ENCODE measurements at places on chromosomes 2 and 18.

GRCh38 chr2:231612109-231612455 is 19.4 kb downstream of the TEX44 start:
- no peak for DNase-seq

DNA sequence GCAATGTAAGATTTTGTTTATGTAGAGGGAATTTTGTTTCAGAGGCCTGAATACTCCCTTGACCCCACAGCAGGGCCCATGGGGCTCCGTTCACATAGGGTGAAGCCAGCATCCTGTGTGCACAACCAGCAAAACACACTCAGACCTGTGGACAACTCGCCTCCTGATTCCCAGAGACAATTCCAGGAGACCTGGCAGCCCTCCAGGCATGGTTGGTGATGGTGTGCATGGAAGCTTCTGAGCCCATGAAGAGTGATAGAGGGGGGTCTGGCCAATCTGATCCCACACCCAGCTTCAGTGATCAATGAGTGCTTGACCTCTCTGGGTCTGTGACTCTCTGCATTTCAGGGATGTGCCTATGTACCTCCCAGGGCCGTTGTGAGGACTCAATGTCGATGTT is 91.0 kb upstream of the RAB6C start:
- no peak for DNase-seq

- no peak for DNase-seq
These were observed 573.3 kb downstream of the LRP1B start for GRCh38 chr2:141557329-141558095.

- DNase-seq: no peak
These were observed 115.1 kb upstream of the ZBTB14 start for GRCh38 chr18:5410582-5410981.

- no peak for DNase-seq
These were observed 69.7 kb downstream of the RPRM start for GRCh38 chr2:153408710-153409385.

DNA sequence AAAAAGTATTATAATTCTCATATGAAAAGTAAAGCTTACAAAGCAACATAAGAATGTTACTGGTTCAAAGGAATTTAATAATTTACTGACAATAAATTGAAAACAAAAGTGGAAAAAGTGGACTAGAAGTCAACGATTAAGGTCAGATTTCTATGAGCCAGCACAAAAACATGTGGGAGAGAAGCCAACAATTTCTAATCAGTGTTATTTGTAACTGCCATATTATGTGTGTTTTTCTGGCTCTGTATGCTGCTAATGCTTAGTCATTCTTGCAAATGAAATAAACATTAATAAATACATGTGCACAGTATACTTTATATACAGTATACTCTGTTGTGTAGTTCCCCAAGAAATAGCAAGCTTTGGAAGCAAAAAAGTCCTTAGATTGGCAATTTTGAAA is 301.3 kb upstream of the RGPD4 start:
- DNase-seq: no peak

GRCh38 chr2:192030289-192030688 is 164.4 kb downstream of the TMEFF2 start:
- no peak for DNase-seq

DNA sequence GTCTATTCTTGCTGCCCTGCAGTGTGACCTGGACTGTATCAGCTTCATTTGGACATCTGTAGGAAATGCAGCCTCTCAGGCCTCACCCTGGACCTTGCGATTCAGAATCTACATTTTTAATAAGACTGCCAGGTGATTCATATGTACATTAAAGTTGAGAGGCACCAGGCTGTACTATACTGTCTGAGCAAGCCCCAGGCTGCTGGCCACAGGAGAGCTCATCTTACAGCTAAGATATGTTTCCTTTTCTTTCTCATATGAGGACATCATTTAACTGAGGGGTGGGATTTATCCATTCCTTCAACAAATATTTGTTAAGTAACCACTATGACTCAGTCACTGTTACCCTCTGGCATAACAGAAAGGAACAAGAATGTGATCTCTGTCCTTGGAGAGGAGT is 78.2 kb upstream of the GCFC2 start:
- DNase-seq: no peak

DNA sequence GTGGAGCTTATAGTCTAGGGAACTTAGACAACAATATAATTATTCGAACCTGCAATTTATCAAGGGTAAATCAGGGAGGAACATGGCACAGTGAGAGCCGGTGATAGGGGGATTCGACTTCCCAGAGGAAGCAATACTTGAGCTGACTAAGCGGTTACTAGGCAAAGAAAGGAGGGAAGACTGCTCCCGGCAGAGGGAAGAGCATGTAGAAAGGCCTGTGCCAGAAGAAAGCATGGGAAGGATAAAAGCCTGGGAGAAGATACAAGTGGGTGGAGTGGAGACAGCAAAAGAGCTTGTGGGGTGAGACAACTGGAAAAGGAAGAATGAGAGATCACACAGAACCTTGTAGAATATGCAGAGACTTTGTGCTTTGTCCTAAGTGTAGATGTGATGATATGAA is 93.3 kb downstream of the MARCHF4 start:
- DNase-seq: no peak

- DNase-seq: no peak
These were observed 1150.8 kb upstream of the FANCL start for GRCh38 chr2:59391896-59392295.

DNA sequence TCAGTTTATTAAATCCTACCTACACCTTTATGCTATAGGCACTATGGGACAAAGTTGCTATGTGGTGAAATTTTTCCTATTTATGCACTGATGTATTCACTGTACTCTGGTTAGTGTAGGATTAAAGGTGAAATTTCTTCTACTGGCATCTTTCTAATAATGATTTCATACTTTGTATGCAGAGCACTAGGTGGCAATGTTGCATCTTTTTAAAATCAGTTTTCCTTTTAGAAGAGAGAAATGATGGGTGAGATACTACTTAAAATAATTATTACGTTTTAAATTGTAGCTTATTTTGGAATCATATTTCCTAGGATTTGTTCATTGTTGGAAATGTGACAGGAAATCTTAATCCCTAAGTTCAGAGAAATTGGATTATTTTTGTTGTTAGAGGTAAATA is 150.9 kb downstream of the CD8B2 start:
- DNase-seq: no peak

DNA sequence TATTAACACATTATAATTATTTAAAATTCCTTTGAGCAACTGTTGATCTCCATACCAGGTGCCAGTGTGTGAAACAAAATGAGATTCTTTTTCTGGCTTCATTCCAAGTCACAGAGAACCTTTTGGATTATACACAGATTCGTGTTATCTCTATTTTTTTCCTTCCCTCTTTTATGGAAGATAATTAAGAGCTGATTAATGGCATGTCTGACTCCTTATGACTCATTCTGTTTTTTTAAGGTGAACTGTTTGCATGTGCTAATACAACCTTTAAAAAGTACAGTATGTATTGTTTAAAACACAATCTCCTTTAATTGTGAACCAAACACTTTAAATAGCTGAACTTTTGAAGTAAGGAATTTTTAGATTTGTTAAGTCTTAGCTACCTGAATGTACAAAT is 39.3 kb downstream of the PELI1 start:
- DNase-seq: no peak

- no peak for DNase-seq
These were observed 145.9 kb downstream of the TNS1 start for GRCh38 chr2:217856871-217857270.

GRCh38 chr2:81644189-81644588 is 1339.6 kb upstream of the LRRTM1 start:
- DNase-seq: no peak

DNA sequence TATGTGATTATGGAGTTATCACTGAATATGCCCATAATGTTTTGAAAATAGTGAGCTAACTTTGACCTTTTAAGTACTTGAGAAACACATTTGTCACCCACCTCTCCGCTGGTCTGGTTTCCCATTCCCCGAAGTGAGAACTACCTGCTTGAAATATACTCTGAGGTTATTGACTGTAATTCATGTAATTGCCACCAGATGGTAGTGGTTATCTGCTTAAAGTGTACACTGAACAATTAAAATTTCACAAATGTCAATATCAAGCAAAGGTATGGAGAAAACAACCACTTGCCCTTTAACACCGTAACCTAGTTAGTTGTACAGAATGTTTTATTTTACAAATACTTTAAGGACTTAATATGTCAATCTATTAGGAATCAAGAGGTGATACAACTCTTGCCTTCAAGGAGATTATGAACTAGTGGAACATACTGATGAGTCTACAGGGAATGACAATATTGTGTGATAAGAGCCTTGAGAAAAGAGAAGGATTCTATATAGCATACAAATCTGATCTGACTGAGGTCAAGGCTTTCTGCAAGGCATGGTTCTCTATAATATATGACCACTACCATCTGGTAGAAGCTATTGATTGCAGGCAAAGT is 316.8 kb upstream of the KCNH7 start:
- DNase-seq: no peak

DNA sequence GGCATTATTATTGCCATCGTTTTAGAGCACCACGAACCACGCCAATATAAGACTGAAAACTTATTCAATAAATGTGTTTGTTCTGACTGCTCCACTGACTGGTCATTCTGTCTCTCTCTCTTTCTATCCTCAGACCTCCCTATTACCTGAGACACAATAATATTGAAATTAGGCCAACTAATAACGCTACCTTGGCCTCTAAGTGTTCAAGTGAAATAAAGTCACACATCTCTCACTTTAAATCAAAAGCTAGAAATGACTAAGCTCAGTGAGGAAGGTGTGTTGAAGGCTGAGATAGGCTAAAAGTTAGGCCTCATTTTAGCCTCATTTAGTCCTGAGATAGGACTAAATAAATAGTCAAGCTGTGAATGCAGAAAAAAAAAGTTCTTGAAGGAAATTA is 38.8 kb downstream of the G6PC2 start:
- DNase-seq: no peak

DNA sequence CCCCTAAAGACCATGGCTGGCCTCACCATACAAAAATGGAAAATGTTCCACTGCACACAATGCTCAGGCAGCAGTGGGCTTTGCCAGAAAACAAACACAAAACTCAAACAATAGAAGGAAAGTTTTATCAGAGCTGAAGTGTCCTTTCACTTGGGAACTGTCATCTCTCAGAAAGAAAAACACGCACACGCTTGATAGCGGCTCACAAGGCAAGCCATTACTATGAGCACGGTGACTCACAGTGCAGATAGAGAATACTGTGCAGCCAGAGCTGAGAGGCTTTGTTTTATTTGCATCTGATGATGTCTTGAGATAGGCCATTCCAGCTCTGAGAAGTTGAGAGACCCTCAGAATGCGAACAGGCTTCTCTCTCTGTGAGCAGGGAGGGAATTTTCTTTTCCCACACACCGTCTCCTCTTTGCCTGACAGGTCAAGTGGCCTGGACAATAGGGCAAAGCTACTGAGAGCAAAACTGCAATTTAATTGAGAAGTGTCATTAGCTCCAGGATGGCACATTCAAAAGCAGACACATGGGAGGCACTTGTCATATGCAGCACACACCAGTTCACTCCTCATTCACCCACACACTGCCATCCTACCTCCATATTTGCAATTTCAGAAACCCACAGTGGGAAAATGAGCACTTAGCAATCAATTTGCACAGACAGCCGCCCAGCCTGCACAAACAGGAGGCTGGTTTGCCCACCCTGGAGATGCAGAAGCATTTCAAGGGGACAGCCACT is 236.6 kb downstream of the SS18 start:
- DNase-seq: no peak

- no peak for DNase-seq
These were observed 27.0 kb downstream of the FOSL2 start for GRCh38 chr2:28419443-28420270.

- DNase-seq: peak; percentile 27
These were observed 22.8 kb downstream of the ZSCAN30 start for GRCh38 chr18:35267161-35267651.

GRCh38 chr18:9855681-9856080 is 30.1 kb upstream of the TXNDC2 start:
- no peak for DNase-seq

- no peak for DNase-seq
These were observed 63.1 kb upstream of the MCFD2 start for GRCh38 chr2:46978723-46979122.

- no peak for DNase-seq
These were observed 61.3 kb downstream of the ZBTB7C start for GRCh38 chr18:48347756-48348326.

- no peak for DNase-seq
These were observed 48.6 kb downstream of the XDH start for GRCh38 chr2:31365834-31366505.

DNA sequence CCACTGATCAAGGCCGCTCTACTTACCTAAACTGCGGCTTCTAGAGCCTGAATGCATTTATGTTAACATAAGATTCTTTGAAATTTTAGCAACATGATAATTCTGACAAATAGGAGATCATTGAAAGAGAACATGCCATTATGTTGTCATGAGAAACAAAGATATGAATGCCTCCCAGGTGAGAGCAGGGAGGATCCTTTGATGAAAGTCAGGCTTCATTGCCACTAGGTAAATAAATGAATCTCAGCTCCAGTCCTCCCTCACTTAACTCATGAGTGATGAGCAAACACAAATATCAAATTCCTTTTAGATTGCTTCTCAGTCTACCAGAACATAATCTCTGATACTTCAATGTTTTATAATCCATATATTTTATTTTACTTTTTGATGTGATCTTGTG is 463.2 kb upstream of the CDH7 start:
- DNase-seq: no peak

DNA sequence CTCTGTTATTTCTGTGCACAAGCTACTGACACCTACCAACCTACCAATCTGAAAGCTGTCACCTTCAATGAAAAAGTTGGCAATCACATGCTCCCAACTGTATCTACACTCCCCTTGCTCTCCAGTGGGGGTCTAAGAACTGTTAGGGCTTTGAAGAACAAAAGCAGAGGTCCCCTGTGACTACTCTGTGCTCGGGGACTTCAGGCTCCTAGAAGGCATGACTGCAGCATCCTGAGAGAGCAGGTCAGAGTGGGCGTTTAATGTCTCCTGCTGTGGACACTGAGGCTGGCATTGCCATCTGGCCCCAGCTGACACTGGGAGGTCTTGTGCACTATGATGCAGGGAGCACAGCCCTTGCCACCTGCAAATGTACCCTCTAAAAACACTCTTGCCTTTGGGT is 93.3 kb downstream of the ACTR2 start:
- no peak for DNase-seq

DNA sequence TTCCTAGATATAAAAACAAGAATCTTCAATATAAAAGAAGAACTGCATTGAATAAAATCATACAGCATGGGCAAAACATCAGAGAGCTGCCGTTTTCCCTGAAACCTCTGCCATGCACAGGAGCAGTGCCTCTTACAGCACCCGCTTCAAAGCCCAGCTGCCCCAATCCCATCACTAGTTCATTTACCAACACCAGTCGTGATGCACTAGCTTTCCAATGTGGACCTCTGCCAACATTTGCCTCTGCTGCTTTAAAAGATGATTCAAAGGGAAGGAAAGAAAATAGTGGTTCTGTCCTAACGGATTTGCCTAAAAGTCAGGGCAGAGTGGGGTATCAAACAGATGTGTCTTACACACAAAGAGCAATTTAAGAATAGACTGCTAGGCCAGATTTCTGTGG is 43.4 kb upstream of the AP1S3 start:
- DNase-seq: no peak
